ENCODE measurements at places on chromosomes 7 and 10. TPM values are rescaled to one million over a fixed set of nuclear protein-coding genes. Genes with fewer than 3 reads are reported as not detected.

Gene RBP3
- not detected for total RNA-seq

Gene NUPR2
- total RNA-seq = 9.5 TPM

DNA sequence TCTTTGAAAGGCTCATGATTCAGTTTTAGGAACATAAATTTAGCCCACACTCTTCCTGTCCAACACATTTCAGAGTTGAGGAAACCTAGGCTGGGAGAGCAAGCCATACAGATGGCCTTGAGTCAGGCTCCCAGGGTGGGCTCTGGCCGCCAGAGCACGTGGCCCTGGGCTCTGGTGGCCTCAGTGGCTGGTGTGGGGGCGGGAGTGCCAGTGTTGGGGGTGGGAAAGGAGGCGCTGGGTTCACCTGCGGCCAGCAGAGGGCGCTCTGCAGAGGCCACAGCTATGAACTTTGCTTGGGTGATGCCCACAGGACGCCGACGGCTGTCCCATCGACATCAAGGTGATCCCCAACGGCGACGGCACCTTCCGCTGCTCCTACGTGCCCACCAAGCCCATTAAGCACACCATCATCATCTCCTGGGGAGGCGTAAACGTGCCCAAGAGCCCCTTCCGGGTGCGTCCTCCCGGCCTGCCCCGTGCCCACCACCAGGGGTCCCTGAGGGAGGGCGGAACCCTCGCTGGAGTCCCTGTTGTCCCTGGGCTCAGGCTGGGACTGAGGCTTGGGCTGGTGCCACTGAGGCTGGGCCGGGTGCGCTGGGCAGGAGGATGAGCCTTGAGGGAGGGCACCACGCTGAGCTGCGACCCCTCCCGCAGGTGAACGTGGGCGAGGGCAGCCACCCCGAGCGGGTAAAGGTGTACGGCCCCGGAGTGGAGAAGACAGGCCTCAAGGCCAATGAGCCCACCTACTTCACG, 11.9 kb downstream of the FLNC start:
- H3K27me3 ChIP-seq = no peaks in the 10 kb centered on the region
- no peak overlapping the region for H3K27ac ChIP-seq
- H3K36me3 ChIP-seq = no peaks in the 10 kb centered on the region
- no peak overlapping the region for H3K4me3 ChIP-seq

Gene ZPBP
- not detected for total RNA-seq

Gene SFTPA1
- 1.2 TPM for total RNA-seq

Gene SHTN1
- total RNA-seq = 18.1 TPM

DNA sequence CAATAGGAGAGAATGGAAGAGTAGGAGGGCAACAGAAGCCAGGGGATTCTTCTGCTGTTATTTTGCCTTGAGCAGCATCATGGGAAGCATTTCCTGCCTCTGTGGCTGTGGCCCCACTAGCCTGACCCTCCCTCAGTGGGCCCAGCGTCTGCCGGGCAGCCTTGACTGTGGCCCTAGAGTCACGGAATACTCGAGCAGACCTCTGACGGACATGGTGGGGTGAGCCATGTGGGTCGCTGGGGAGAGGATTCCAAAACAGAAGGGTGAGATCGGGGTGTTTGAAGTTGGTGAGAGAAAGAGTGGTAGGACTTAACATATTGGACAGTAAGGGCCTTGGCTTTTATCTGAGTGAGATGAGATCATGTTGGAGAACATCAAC, 8.3 kb upstream of the PRKAG2 start:
- H3K4me3 ChIP-seq = no peak overlapping the region
- DNase-seq = no peak
- no peaks in the 10 kb centered on the region for H3K4me1 ChIP-seq
- no peak overlapping the region for H3K27ac ChIP-seq
- no peaks in the 10 kb centered on the region for H3K36me3 ChIP-seq

Gene SLC26A5
- total RNA-seq = 4.6 TPM

DNA sequence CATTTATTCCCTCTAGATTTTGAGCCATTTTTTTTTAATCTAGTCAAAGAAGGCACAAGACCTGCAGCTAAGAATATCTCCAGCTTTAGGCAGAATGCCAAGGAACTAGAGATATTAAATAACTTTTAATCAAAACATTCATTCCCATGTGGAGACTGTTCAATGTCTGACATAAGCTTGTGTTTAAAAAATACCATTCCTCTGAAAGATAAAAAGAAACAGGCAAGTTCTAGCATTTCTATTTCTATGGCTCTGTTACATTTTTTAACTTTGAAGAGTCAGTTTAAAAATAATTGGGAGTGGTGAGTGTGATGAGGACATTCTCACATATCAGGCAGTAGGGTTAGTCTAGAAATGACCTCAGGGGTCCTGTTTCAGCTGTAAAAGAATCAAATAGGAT, 48.0 kb downstream of the RHOBTB1 start:
- no peak overlapping the region for H3K27ac ChIP-seq
- no peaks in the 10 kb centered on the region for H3K27me3 ChIP-seq
- no peak overlapping the region for H3K4me3 ChIP-seq
- H3K36me3 ChIP-seq = peaks cover 3% of the 10 kb centered on the region
- no peaks in the 10 kb centered on the region for H3K4me1 ChIP-seq

Gene LIPJ
- total RNA-seq = 5.3 TPM

DNA sequence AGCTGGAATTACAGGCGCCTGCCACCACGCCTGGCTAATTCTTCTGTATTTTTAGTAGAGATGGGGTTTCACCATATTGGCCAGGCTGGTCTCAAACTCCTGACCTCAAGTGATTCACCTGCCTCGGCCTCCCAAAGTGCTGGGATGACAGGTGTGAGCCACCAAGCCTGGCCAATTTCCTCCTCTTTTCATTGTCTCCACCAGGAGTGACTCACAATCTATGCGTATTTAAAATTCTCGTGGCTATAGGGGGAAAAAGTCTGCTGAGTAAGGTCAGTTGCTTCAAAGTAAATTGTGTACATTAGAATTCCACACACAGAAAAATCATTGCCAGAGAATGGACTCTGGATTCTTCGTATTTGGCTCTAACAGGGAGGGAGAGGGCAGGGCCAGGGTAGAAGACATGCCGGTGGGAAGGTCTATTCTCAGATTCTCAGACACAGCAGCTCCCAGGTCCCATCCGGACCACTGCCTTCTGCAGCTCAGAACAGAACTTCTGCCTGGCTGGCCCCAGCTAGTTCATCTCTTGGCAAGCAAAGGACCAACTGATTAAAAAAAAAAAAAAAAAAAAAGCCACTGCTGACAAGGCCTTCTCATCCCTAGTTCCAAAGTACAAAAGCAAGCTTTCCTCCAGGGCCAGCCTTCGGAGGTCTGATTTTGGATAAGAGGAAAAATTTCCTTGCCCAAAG, 22.2 kb downstream of the PSPH start:
- peaks cover 26% of the 10 kb centered on the region for H3K4me1 ChIP-seq
- no peak overlapping the region for H3K4me3 ChIP-seq
- peak; percentile 24 for DNase-seq
- peaks cover 4% of the 10 kb centered on the region for H3K36me3 ChIP-seq
- H3K27ac ChIP-seq = peak overlapping the region; percentile 41

- H3K4me1 ChIP-seq = no peaks in the 10 kb centered on the region
- peak overlapping the region; percentile 19 for H3K4me3 ChIP-seq
- no peaks in the 10 kb centered on the region for H3K36me3 ChIP-seq
- no peak overlapping the region for H3K27ac ChIP-seq
These were observed 2.2 kb downstream of the MRC1 start for GRCh38 chr10:17811146-17811865.

GRCh38 chr10:71578069-71578468, 141.5 kb downstream of the C10orf105 start:
- no peak for DNase-seq
- no peaks in the 10 kb centered on the region for H3K36me3 ChIP-seq
- H3K4me1 ChIP-seq = no peaks in the 10 kb centered on the region
- no peak overlapping the region for H3K27ac ChIP-seq
- H3K27me3 ChIP-seq = peaks cover 12% of the 10 kb centered on the region
- H3K4me3 ChIP-seq = no peak overlapping the region

Gene CUZD1
- 0.58 TPM for total RNA-seq

Gene ANKRD1
- total RNA-seq = 0.87 TPM

GRCh38 chr7:27606270-27607209, 56.1 kb downstream of the HIBADH start:
- peaks cover 6% of the 10 kb centered on the region for H3K4me1 ChIP-seq
- no peaks in the 10 kb centered on the region for H3K36me3 ChIP-seq
- no peak overlapping the region for H3K4me3 ChIP-seq
- no peak overlapping the region for H3K27ac ChIP-seq
- H3K27me3 ChIP-seq = no peaks in the 10 kb centered on the region

Gene KLF14
- 0.37 TPM for total RNA-seq

DNA sequence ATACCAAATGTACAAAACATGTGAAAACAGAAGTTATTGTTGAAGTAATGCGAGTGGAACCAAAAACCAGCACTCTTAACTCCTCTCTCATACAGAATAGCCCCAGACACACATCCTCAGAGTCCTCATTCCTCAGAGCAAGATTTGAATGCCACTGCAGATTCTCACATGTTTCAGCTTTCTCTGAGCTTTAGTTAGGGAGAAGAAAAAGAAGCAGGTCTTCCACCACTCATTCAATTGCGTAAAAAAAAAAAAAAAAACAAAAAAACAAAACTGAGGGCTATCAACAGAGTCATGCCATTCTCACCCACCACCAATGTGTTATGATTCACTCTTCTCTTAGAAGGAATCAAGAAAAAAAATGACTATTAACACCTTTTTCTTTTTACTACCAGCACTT, 287.7 kb downstream of the IPMK start:
- DNase-seq = no peak
- no peaks in the 10 kb centered on the region for H3K27me3 ChIP-seq
- no peak overlapping the region for H3K27ac ChIP-seq
- H3K4me1 ChIP-seq = no peaks in the 10 kb centered on the region
- H3K36me3 ChIP-seq = no peaks in the 10 kb centered on the region

- H3K4me1 ChIP-seq = peaks cover 10% of the 10 kb centered on the region
- DNase-seq = no peak
These were observed 14.1 kb downstream of the MAP3K8 start for GRCh38 chr10:30448092-30448491.

Gene MOGAT3
- not detected for total RNA-seq

DNA sequence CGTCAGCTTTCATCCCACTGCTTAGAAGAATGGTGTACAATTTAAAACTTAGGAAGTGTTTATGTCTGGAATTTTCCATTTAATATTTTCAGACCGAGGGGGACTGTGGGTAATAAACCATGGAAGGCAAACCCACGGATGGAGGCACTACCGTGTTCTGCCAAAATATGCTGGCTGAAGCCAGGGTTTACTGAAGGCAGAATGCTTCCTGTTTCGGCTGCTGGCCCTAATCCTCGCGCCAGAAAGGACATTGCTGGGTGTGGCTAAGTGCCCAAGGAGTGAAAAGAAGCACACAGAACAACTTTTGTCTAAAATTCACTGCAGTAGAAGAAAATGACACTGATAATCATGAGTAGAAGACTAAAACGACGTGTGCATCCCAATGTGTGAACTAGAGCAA, 32.3 kb downstream of the PITRM1 start:
- DNase-seq = no peak
- H3K4me1 ChIP-seq = peaks cover 20% of the 10 kb centered on the region
- no peak overlapping the region for H3K4me3 ChIP-seq
- H3K36me3 ChIP-seq = peaks cover 81% of the 10 kb centered on the region

DNA sequence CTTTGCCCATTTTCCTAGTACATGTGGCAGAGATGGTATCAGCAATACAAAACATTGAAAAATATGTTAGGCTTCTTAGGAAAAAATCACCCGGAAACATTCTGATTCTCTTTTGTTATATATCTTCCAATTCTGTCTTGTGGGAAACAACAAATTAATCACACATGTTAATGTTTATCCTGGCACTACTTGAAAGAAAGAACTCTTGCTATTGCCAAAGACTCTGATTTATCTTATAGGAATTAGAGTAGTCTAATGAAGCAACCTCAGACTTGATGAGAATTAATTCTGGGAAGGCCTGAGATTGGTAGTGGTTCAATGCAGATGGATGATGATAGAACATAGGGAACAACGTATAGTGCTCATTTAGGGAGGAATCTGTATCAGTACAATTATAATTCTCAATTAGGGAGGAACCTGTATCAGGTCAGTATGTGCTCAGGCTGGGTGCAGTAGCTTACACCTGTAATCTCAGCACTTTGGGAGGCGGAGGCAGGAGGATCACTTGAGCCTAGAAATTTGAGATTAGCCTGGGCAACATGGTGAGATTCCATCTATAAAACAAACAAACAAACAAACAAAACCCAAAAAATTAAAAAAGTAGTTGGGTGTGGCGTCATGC, 50.7 kb downstream of the TAS2R16 start:
- no peaks in the 10 kb centered on the region for H3K36me3 ChIP-seq
- no peaks in the 10 kb centered on the region for H3K27me3 ChIP-seq
- H3K27ac ChIP-seq = no peak overlapping the region
- no peak for DNase-seq
- no peak overlapping the region for H3K4me3 ChIP-seq

GRCh38 chr10:132977807-132978206, 35.4 kb upstream of the CFAP46 start:
- H3K4me3 ChIP-seq = no peak overlapping the region
- H3K27ac ChIP-seq = no peak overlapping the region
- DNase-seq = no peak

DNA sequence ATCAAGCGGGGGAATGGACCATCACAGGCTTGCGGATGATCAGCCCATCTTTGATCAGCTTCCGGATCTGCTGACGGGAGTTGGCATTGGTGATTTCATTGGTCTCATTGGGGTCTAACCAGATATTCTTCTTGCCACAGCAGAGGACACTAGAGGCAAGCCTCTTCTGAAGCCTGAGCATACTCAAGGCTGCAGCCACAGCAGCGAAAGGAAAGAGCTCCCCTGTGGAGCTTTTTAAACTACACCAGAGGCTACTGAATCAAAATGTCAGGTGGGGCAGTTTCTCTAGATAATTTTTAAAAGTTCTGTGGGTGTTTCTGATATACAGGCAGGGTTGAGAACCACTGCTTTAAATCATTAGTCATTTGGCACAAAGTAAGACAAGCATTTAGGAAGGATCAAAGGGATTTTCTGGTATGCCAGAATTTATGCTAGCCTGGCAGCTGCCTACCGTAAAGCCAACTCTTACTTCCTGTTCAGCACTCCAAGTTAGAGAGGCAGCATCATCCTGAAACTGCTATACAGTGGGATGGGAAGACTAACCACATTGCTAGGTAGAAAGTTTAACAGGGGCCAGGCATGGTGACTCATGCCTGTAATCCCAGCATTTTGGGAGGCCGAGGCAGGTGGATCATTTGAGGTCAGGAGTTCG, 7.0 kb downstream of the NAPEPLD start:
- peaks cover 32% of the 10 kb centered on the region for H3K4me1 ChIP-seq
- no peaks in the 10 kb centered on the region for H3K27me3 ChIP-seq
- H3K36me3 ChIP-seq = no peaks in the 10 kb centered on the region
- DNase-seq = no peak
- no peak overlapping the region for H3K27ac ChIP-seq

GRCh38 chr10:124164264-124164663, 70.9 kb upstream of the CHST15 start:
- H3K4me1 ChIP-seq = no peaks in the 10 kb centered on the region
- no peaks in the 10 kb centered on the region for H3K36me3 ChIP-seq
- no peak overlapping the region for H3K27ac ChIP-seq
- no peak overlapping the region for H3K4me3 ChIP-seq
- no peaks in the 10 kb centered on the region for H3K27me3 ChIP-seq

GRCh38 chr7:1542841-1543747, 12.6 kb downstream of the MAFK start:
- no peaks in the 10 kb centered on the region for H3K27me3 ChIP-seq
- H3K36me3 ChIP-seq = peaks cover 80% of the 10 kb centered on the region
- H3K4me3 ChIP-seq = no peak overlapping the region
- peak; percentile 21 for DNase-seq

Data from stomach (tissue), 19 donors.